ENCODE measurements at places on chromosomes 3 and 15. TPM values are rescaled to one million over a fixed set of nuclear protein-coding genes. Genes with fewer than 3 reads are reported as not detected.

DNA sequence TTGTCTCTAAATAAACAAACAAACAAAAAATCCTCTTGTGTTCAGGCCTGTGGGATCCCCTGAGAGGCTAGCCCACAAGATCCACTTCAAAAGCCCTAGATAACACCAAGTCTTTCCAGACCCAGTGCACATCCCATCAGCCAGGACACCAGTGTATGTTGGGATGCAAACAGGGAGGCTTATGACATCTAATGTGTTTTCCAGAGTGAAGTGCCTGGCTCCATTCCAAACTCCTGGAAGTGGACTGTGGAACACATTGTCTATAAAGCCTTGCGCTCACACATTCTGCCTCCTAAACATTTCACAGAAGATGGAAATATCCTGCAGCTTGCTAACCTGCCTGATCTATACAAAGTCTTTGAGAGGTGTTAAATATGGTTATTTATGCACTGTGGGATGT, 57.0 kb downstream of the MLH1 start:
- no peak for DNase-seq

CCK gene
- total RNA-seq = not detected

DNA sequence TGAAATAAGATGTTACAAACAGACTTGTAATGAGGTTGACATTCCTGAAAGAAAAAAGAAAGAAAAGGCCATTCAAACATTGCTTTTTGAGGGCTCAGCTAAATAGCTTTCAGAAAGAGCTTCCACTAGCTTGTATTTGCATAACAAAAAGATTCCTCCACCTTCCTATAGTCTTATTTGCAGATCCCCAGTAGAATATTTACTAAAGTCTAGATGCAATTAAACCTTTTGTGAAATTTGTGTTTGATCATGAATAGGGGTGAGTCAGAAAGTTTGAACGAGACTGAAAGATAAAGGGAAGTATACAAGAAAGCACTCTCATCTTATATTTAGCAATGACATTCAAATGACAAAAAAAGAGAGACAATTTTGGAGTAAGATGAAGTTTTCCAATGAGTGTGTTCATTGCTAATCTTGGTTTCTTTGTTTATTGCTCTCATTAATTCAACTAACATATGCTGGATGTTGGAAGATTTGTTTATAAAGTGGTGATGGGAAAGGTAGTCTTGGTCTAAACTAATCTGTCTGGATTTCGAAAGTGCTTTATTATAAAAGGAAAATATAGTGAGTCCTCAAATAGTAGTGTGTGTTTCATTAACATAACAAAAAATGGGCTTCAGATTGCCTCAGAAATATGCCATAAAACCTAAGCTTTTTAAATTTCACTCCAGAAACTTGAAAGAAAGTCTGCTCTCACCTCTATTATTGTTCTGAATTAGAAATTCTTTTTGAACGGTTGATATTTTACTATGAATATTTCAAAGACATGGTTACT, 9.1 kb upstream of the CADPS start:
- DNase-seq = no peak

DNA sequence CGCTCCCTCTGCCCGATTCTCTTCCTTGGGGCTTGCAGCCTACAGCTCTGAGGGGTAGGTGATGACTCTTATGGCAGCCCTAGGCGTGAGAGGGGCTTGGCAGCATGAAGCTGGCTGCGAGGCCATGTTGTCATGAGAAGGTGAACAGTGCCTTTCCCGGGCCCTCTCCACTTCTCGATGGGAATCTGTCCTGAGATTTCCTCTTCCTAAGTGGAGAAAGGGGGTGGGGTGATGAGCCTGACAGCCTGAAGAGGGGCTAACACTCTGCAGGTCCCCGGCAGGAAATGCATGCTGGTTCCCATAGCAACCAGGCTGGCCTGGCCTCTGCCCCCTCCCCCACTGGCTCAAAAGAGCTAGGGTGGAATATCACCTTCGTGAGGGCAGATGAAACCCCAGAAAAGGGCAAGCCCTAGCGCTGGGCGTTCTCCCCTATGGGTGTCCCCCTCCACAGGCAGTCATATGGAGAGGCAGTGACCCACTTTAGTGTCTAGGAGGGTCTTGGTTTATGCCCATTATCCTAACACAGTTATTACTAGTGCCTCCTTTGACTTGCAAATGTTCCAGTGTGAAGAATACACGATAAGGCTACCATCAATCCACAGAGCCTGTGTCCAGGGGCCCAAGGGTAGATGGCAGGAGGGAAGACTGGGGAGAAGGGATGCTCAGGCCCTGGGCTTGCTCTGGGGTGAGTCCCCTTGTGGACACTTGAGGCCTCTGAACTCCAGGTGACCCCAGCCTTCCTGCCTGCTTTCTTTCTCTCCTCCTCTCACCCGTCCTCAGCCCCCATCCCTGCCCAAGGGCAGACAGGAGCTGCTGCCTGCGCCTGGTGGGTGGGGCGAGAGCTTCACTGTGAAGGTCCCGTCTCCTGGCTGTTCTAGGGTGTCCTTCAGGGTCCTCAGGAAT, 13.2 kb downstream of the EPHB3 start:
- DNase-seq = no peak

- DNase-seq = no peak
Observed at GRCh38 chr3:173399044-173399443, 1.5 kb downstream of the NLGN1 start.

All from fibroblast of the aortic adventitia (primary cell).